ENCODE measurements at places on chromosomes 3 and 15.
A peak's percentile ranks its signal among the peaks of the same experiment; 100 is the strongest.

DNA sequence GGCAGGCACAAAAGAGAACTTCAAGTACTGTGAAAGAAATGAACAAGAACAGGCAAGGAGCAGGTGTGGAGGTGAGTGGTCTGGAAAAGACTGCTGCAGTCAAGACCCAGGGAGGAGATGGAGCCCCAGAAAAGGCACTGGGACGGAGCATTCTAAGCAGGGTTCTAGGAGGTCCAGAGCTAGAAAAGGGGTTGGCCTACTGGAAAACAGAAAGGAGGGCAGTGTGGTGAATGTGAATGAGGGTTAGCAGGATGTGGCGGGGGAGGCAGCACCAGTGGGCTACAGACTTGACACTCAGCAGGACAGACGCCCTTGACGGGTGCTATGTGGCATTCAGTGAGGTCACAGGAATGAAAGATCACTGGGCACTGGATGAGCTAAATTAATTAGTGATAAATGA lies 75.7 kb downstream of the SENP2 start:
- no peak for DNase-seq

DNA sequence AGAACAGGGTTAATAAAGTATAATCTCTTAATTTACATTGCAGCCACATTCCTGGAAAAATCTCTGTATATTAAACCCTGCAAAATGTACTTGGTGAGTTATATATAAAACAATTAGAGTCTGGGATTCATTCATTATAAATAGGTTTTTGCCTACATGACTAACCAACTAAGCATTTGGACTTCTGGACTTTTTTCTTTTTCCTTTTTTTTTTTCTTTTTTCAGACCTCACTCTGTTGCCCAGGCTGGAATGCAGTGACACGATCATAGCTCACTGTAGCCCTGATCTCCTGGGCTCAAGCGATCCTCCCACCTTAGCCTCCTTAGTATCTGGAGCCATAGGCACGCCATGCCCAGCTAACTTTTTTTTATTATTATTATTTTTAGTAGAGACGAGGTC lies 4.5 kb downstream of the DNAJC13 start:
- DNase-seq, result no peak

DNA sequence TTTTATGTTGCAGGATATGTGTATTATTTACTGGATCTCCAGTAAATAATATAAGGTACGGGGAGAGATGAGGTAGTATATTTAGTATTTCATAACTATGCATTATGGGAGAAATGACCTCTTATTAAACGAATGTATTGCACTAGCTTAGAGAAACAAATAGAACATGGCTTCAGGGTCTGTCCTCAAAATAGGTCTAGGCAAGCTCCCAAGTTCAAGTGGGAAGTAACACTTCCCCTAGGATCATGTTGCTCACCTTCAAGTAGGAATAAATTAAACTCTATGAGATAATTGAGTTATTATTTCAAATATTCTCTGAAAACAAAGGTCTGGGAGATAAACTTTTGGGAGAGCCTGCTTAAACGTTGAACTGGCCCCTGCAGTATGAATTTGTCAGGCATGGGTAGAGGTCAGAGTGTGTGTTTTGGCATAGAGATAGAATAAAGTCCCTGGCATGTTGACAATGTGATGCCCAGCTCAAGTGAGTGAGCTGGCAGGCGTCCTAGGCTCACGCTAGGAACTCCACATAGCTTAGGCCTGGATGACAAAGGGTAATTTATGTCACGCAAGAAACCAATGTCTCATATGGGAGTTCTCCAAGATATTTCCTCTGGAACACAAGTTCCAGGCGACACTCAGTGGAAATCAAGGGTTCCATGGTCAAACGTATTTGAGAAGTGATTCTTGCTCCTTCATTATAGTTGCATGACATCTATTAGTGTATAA lies 236.8 kb downstream of the CACNA2D3 start:
- DNase-seq, result no peak

- DNase-seq, result peak; percentile 46
Observed at GRCh38 chr15:38699633-38700230, 135.1 kb upstream of the RASGRP1 start.

DNA sequence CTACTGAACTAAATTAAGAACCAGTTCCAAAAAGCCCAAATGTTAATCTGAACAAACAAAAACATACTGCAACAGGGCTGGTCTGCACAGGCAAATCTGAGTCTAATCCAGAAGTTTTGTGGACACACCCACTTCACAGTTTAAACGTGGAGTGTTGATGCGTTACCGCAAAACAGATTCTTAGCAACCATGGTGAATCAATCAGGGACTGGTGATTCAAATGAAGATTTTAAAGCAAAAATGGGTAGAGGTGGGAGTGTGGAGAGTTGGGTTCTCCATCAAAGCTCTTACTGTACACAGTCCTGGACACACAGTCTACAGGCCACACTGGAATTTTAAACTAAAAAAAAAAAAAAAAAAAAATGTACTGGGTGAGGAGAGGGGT lies 5.2 kb downstream of the ANXA2 start:
- DNase-seq, result no peak

DNA sequence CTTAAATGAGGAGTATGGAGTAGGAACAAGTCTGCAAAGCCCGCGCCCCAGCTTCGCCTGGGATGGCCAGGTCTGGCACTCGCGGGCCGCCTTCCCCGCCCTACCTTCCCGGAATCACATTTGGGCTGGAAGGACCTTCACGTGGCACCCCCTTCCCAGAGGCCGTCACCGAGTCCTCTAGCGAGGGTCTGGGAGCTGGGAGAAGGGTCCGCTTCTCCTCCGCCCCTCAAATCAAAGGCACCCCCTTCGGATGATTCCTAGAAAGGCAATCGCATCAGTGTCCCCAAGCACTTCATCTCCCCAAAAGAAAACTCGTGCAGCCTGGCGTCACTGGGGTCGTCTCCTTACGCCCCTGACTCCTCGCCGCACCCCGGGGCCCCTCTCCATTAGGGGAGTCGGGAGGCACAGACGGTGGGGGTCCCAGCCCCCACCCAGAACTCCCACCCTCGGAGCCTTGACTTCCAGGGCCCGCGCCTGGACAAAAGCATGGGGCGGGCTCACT lies 380 bp downstream of the MYLK start:
- DNase-seq, result no peak

DNA sequence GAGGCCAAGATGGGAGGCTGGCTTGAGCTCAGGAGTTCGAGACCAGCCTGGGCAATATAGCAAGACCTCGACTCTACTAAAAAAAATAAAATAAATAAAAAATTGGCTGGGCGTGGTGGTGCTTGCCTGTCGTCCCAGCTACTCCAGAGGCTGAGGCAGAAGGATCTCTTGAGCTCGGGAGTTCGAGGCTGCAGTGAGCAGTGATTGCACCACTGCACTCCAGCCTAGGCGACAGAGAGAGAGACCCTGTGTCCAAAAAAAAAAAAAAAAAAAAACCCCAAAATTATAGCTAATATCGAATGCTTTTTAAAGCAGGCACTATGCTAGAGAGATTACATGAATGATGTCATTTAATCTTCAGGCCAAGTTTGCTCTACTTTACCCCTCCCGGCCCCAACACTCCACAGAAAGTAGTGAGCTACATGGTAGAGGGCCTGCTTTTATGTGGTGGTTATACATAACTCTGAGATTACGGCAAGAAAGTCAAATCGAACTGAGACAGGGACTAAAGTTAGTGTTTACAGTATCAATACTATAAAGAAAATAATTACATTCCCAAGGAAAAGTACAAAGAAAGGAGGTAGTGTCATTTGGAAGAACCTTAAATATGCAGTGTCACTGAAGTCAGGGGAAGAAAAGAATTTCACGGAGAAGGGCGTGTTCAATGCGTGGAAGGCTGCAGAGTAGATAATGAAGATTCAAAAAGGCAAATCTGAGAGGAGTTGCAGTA lies 1.1 kb downstream of the ADPGK start:
- no peak for DNase-seq

DNA sequence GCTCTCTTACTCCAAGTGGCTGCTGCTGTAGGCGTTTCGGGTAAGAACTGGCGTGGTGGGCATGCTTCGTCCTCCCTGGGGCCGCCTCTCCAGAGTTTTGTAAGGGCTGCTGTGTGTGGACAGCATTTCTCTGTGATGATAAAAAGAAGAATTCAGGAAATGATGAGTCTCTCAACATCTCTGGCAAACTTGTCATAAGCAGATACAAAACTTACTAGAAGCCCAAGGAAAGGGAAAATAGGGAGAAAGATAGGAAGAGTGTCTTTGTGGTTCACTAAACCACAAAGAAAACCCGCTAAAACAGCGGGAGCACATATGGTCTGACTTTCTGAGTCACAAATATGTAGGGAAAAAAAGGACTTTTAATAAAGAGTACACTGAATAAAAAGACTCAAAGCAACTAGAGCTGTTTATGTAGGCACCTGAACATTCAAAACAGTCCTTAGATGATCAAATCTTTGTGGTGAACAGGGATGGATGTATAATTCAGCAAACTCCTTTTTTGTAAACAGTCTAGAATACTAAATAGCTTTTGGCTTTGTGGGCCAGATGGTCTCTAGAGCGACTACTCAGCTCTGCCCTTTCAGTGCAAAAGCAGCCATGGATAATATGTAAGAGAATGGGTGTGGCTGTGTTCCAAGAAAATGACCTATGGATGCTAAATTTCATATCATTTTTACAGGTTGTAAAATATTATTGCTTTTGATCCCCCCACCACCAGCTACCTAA lies 60.4 kb upstream of the LMOD3 start:
- DNase-seq, result no peak

- no peak for DNase-seq
Observed at GRCh38 chr15:66165856-66166255, 87.7 kb downstream of the MEGF11 start.

DNA sequence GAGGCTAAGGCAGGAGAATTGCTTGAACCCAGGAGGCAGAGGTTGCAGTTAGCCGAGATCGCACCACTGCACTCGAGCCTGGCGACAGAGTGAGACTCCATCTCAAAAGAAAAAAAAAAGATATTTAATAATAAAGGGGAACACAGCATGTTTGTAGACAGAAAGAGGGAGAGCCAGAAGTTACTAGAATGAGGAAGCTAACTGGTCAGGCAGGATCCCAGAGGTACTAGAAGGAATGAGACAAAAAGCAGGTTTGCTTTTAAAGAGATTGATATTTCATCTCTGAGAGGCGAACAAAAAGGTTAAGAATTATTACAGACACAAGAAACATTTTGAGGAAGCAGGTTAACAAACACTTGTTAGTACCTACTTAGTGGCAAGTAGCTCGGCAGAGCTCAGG lies 9.2 kb downstream of the CD200R1 start:
- no peak for DNase-seq

DNA sequence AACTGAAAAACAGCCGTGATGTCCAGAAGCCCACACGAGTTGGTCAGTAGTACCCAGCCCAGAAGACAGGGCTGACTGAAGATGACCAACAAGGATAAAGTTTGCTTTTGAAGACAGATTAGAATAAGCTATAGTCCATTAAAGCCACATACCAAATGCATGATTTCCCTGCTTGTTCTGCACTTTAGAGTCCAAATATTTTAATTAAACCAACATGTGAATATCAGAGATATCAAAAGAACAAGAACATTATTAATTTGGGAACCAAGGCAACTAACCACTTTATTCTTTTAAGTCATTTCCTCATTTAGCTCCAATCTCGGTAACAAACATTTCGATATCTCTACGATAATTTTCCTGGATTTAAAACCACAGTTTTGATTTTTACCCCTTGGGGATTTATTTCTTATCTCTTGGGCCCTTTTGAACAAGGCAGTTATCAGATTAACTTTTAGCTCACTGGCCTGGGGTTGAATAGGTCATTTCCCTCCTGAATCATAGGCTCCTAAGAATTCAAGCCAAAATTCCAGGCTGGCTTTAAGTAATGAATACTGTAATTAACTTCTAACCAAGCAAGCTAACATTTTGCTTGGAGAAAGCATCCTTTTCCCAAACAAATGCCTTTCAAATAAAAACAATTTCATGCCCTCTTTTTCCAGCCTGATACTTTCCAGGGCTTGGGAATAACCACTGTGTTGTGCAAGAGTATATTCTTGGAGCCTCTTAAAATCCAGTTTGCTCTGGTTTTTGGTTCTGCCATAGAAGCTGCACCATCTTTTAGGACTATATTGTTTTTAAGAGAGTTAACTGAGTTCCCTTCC lies 102.9 kb upstream of the NR2E3 start:
- DNase-seq, result no peak

DNA sequence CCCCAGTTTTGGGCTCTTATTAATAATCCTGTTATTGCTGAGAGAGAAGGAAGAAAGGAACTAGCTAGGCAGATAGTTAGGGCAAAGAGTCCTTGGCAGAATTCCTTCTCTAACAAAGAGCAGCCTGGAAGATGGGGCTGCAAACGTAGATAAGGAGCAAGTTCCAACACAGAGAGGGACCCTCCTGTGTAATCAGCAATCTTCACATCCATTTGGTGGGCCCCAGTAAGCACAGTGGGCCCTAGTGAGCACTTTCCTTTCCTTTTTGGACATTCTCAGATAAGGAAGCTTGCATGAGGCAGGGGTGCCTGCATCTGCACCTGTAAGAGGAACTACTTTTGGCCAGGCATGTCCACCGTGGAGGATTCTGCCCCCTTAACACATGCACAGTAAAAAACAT lies 119.6 kb upstream of the SGO1 start:
- DNase-seq, result no peak

DNA sequence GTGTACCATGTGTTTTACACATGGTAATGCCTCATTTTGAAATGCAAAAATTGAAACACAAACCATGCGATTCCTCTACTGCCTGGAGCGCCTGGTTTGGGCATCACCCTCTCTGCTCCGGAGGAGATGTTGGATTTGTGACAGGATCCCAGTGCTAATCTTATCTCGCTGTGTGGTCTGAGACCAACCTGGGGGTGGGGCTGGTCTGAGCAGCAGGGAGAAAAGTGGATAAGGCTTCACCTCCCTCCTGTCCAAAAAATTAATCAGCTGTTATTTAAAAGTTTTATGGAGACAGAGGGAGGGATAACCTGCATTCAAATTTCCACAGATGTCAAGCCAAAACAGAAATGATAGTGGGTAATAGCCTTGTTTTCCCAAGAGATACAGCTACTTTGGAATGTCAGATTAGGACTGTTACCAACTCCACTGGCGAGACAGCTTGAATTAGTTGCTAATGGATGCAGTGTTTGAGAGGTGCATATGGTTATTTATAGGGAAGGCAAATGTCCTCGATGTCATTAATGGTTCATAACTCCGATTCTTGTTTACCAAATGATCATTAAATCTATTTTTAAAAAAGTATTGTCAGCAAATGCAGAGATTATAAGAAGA lies 54.0 kb upstream of the SKOR1 start:
- no peak for DNase-seq

DNA sequence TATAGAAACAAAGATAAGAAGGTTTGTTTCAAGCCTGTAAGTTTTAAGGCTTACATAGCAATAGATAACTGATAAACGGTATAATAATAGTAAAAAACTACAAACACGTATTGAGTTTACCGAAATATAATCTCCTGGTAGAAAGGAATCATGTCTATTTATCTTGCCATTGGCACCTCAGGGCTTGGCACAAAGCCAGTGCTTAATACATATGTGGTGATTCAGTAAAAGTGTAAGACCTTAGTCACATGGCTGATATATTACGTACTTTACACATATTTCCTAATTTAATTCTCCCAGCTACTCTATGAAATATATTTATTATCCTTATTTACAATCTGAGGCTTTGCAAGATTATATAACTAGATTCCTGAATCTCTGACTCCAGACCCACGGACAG lies 32.0 kb upstream of the SLCO3A1 start:
- DNase-seq, result no peak
